ENCODE measurements at places on chromosomes 11 and 22.

GRCh38 chr22:17243524-17243923 lies 24.3 kb upstream of the ADA2 start:
- DNase-seq, result no peak

GRCh38 chr11:35035894-35036408 lies 103.0 kb upstream of the CD44 start:
- no peak for DNase-seq

DNA sequence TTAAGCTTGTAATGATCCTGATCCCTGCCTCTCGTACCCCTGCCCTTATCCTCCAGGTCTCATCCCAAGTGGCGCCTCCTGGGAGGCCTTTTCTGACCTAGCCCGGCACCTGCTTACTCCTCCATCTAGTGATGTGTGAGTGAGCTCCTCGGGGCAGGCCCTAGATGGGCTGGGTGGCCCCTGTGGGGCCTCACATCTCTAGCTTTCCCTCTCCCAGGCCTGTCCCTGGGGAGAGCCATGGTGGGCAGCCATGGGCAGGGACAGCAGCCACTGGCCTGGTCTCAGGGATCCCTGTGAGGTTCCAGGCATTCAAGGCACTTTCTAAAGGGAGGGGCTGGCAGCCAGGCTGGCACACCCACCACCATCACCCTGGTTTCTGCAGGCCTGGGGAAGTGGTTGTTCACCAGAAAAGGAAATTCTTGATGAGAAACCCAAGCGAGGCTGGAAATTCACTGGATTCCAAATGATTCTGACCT lies 27.9 kb downstream of the GNAZ start:
- no peak for DNase-seq

- no peak for DNase-seq
These were observed at the start of gene OR52E6 for GRCh38 chr11:5841797-5842196. OR52E6 (minus strand) TSS chr11:5841897; CDS start chr11:5841897, 0 bp downstream.

GRCh38 chr11:125343086-125343717 lies 152.9 kb downstream of the FEZ1 start:
- DNase-seq, result no peak

DNA sequence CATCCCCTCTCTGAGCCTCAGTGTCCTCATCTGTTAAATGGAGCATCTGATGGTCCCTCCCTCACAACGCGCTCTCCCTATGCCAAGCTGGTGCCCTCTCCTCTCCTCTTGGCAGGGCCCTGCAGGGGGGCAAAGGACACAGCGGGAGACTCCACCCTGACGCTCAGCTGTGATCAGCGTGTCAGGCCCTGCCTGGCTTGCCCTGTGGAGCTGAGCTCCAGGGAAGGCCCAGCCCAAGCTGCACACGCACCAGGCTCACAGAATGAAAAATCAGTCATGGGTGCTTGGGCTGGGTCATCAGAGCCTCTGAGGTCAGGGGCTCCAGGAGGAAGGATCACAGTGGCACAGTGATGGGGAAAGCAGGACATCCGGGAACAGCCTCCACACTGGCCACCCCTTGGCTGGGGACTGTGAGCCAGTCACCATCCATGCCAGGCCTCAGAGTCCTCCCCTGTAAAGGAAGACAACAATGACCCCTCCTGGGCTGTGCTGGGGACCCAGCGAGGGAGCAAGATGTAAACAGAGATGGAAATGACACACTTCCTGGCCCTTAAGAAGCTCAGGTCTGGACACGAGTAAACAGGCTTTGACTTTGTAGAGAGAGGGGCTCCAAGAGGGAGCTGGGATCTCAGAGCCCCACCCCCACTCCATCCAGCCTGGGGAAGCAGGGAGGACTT lies 36.6 kb downstream of the RPL3 start:
- no peak for DNase-seq

GRCh38 chr11:76768909-76769560 lies 14.1 kb upstream of the TSKU start:
- no peak for DNase-seq

DNA sequence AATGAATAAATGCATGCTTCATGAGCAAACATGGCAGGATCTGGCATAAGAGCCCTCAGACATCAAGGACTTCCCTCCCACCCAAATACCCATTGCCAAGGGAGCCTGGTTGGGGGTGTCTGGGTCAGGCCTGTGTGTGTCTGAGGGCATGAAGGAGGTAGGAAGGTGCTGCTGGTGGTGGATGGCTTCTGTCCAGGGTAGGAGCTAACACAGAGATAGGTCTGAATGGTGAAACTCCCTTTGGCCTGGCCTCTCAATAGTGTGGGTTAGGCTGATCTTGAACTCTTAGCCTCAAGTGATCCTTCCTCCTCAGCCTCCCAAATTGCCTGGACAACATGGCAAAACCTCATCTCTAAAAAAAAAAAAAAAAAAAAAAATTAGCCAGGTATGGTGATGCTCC lies 2.8 kb downstream of the AMPD3 start:
- DNase-seq, result no peak

DNA sequence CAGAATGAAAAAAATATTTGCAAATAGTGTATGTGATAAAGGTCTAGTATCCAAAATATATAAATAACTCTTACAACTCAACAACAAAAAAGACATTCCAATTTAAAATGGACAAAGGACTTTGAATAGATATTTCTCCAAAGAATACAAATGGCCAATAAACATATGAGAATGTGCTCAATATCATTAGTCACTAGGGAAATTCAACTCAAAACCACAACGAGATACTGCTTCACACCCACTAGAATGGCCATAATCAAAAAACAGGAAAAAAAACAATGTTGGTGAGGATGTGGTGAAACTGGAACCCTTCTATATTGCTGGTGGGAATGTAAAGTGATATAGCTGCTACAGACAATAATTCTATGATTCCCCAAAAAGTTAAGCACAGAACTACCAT lies 38.6 kb upstream of the RPS13 start:
- no peak for DNase-seq

- DNase-seq, result no peak
These were observed 67.9 kb downstream of the SESN3 start for GRCh38 chr11:95163106-95163505.

DNA sequence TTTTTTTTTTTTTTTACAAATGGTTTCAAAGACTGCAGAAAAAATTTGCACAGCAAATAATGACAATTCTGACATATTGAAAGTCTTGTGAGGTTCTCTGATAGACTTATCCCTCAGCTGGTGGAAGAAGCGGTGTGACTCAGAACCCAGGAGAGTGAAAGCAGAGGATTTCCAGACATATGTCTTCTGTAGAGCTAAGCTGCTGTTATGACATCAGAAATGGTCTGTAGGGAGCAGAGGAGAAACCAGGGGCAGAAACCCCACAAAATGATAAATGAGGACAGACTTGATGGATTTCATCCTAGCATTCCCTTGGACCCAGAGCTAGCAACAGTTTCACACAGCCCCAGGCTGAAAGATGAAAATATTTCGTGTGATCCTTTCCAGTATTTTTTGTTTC lies 582.6 kb downstream of the METTL15 start:
- DNase-seq, result no peak

GRCh38 chr11:44329472-44330230 lies 19.7 kb upstream of the ALX4 start:
- DNase-seq, result no peak

GRCh38 chr22:50246242-50247175 lies 1.7 kb upstream of the TUBGCP6 start:
- no peak for DNase-seq

- DNase-seq, result no peak
These were observed 30.7 kb upstream of the RBX1 start for GRCh38 chr22:40920526-40920925.

DNA sequence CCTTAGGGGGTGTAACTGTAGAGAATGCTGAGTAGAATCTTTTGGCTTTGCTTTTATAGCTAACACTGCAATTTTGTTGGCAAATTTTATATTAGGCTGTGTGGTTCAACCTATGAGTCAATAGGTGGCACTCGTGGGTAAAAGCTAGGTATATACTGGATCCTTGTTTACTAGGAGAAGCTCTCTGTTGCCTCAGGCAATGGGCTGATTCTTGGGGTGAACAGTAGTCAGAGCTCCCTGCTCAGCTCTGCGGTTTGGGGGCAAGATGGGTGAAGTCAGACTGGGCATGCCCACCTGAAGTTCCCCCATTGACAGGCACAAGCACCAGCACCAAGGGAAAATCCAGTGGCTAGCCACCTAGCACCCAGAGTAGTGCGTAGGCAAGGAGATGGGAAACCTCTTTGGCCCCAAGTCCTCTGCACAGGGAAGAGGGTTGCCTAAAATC lies 238.7 kb downstream of the FAM181B start:
- peak; percentile 12 for DNase-seq

DNA sequence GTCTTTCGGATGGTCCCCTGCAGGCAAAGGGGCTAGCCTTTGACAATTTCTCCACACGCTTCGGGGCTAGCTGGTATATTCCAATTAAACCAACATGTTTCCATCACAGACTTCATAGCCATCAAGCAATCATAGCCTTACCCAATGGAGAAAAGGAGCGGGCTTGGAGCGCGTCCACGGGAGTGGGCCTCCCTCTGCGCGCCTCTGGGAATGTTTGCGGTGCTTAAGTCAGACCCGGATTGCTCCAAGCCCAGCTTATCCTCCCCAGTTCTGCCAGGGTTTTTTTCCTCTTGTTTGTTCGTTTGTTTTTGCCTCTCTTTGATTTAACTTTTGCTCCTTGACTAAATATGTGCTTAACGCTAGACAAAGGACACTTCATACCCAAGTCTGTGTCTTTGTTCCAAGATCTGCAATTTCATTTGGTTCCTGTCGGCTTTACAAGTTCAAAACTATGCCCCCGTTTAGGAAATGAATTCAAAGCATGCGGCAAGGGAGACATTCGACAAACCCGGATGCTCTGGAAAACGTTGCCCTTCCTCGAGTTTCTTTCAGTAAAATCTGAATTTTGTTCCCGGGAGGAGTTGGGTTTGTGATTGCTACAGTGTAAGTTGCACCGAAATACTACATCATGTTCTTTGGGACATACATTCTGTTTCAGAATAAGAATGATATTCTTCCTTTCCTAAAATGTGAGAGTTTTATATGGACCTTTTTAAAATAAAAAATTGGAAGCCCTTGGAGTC lies 1.0 kb upstream of the GLB1L2 start:
- no peak for DNase-seq

DNA sequence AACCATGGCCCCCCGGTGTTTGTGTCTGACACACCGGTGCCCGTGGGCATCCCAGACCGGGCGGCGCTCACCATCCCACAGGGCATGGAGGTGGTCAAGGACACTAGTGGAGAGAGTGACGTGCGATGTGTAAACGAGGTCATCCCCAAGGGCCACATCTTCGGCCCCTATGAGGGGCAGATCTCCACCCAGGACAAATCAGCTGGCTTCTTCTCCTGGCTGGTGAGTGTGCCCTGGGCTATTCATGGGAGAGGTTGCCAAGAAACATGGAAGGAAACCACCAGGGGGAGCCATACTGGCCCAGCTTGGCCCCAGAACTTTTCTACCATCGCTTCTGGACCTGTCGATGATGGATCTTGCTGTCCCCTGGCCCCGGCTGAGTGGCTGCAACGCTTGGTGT lies 36.5 kb downstream of the PRDM11 start:
- DNase-seq, result peak; percentile 50

DNA sequence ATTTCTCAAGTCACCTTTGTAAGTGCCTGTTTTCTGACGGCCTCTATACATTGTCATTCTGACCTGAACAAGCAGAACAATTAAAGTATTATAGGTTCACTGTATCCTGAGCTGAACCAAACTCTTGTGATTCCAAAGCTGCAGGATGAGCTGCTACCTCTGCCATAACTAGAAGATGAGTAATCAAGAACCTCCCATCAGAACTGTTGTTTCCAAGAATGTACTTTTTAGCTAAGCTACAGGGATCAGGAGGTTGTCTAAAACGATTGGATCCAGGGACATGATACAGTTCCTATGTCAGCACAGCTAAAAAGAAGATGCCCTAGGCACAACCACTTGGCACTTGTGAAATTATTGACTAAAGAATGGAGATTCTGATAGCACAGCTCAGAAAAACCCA lies 288.4 kb upstream of the CCDC90B start:
- DNase-seq, result no peak

GRCh38 chr11:69395287-69395686 lies 86.2 kb upstream of the LINC01488 start:
- DNase-seq, result no peak

GRCh38 chr11:1776331-1776851 lies 12.7 kb upstream of the CTSD start:
- no peak for DNase-seq

DNA sequence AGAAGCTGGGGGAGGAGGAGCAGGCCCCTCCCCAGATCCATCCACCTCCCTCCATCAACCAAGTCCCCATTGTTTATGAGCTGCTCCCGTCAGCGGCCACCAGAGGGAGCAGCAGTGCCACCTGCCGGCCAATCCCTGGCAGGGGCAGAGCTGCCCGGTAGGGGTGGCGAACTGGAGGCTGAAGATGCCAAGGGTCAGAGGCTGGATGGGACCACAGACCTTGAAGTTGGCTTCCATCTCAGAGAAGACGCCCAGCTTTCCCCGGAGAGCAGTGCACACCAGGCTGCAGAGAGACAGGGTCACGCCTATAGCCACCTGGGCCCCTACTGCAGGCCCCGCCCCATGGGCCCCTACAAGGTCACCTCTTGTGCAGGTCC lies 3.6 kb downstream of the FIBP start:
- peak; percentile 76 for DNase-seq

DNA sequence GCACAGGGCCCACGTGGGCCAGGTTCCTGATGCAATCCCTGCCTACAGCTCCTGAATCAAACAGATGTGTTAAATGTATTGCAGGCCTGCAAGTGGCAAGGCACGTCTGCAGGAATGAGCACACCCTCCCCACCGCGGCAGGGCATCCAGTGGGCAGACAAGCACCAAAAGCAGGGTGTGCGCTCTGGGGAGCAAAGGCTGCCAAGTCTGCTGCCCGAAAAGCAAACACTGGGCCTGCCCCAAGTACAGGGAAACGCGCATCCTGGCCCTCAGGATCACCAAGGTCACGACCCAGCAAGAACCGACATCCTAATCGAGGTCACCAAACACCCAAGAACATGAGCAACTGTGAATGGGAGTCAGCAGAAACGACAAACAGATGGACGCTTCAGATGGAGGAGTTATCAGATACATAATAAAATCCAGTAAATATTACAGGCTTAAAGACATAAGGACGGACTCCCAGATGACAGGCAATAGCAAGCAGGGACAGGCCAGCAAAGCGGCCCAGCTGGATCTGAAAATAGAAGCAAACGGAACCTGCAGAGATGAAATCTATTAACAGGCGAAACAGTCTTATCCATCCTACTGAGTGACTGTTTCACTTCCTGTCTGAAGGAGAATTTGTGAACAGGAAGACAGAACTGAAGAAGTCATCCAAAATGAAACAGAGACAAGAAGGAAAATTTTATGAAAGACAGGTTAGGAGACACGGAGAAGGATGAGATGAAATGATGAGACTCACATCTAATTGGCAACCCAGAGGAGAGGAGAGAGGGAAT lies 26.7 kb downstream of the CARS1 start:
- no peak for DNase-seq

- DNase-seq, result no peak
These were observed 38.7 kb downstream of the MYO18B start for GRCh38 chr22:25780673-25781072.

Measured in HEK293T (cell line).